ENCODE measurements at places on chromosomes 2 and 18.

DNA sequence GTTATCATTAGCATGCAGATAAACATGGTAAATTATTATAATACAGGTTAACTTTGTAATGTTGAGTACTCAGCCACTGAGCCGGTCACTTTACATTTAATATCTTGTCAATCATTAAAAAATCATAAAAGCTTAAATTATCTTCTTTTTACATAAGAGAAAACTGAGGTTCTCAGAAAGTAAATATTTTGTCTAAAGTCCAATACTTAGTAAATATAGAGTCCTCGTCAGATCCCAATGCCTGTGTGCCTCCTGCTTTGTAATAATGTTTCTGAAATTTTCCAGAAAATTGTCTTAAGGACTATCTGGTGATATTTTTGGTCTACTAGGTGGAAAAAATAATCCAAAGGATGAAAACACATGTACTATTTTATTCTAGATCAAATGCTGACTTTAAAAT, 116.3 kb upstream of the WDSUB1 start:
- no peak for DNase-seq

- no peak for DNase-seq
Measured at GRCh38 chr2:20135631-20136050, 84.2 kb upstream of the LAPTM4A start.

DNA sequence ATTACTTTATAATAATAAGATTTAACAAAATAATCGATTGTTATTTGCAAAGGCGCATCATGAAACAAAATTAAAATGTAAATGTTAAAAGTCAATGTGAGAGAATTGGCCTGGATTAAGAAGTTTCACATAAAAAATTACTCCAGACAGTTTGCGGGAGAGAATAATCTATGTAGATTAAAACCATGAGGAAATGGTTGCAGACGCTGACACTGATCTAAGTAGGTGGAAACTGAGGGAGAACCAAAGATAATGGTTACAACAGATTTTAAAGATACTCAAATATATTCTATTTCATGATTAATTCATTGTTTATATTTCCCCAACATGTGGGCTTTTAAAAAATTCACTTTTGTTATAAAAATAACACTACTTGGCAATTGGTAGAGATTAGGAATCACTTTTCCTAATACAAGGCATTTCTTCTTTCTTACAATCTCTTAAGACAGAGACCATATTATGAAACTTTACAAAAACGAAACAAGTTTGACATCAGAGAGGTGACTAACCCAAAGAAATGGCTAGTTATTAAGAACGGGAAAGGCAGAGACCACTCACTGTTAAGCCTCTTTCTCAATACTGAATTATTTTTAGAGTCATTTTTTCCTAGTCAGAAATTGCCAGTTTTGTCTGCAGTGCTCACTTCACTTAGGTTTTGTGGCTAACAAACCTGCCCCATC, 1.6 kb downstream of the KANSL1L start:
- DNase-seq, result no peak

DNA sequence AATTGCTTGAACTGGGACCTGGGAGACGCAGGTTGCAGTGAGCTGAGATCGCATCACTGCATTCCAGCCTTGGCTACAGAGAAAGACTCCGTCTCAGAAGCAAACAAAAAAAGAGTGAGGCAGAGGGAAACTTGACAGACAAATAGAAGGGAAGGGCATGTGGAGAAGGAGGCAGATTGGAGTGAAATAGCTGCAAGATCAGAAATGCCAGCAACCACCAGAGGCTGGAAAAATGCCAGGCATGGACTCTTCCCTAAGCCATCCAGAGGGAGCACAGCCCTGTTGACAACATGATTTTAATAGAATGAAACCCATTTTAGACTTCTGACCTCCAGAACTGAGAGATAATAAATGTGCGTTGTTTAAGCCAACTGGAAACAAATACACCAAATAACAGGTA, 447.2 kb upstream of the SPHKAP start:
- no peak for DNase-seq
